ENCODE measurements at places on chromosomes 5 and 9.

- DNase-seq: no peak
Measured at GRCh38 chr5:157469073-157469472, 9.1 kb downstream of the NIPAL4 start.

GRCh38 chr5:88889189-88890069 is 6.4 kb upstream of the MEF2C start:
- peak; percentile 76 for DNase-seq

- DNase-seq: no peak
Measured at GRCh38 chr9:127543221-127543620, 68.9 kb upstream of the STXBP1 start.

- no peak for DNase-seq
Measured at GRCh38 chr9:116166713-116167112, 13.1 kb downstream of the PAPPA start.

DNA sequence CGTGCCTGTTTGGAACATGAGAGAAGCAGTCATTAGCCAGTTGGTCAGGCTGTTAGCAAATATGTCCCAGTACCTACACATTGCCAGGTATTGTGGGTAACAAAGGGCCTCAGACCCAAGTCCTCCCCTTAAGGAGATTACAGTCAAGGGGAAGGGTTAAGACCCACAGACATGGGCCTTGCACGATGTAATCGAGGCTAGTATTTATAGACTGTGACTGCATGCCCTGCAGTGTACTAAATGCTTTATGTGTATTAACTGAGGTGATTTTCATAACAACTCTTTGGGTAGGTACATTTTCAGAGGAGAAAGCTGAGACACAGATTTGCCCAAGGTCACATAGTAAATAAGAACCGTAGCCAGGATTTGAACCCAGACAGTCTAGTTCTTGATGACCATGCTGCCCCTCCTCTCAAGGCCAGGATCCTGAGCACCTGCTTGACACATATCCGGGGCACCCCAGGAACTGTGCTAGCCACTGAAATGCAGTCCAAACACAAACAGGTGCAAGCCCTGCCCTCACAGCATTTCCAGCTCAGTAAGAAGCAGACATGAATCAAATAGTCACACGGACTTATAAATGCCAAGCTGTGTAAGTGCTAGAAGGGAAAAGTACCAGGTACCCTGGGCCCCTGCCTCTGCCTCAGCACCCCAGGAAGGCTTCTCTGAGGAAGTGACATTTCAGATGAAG is 32.0 kb upstream of the GRPEL2 start:
- no peak for DNase-seq

DNA sequence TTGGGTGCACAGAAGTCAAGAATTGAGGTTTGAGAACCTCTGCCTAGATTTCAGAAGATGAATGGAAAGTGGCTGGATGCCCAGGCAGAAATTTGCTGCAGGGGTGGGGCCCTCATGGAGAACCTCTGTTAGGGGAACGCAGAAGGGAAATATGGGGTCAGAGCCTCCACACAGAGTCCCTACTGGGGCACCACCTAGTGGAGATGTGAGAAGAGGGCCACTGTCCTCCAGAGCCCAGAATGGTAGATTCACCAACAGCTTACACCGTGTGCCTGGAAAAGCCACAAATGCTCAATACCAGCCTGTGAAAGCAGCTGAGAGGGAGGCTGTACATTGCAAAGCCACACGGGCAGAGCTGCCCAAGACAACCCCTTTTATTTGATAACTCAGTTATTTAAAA is 383.5 kb downstream of the TLE4 start:
- DNase-seq: no peak

DNA sequence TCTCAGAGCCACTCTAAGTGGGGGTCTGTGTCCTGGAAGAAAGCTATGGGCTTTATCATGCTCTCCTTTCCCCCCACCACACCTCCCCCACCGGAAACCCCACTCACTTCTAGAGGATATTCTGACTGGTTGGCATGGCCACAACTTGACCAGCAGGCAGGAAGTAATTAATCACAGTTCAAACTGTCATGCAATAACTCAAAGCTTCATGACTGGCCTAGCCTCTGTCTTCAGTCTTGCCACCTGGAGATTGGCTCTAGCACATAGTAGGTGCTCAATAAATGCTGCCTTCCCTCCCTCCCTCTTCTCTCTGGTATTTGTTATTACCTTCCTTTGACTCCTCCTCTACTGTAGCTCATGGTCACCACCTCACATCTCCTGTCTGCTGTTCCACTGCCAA is 124.7 kb downstream of the GABBR2 start:
- DNase-seq: no peak

- no peak for DNase-seq
Measured at GRCh38 chr9:134770972-134771971, 109.3 kb upstream of the FCN2 start.

DNA sequence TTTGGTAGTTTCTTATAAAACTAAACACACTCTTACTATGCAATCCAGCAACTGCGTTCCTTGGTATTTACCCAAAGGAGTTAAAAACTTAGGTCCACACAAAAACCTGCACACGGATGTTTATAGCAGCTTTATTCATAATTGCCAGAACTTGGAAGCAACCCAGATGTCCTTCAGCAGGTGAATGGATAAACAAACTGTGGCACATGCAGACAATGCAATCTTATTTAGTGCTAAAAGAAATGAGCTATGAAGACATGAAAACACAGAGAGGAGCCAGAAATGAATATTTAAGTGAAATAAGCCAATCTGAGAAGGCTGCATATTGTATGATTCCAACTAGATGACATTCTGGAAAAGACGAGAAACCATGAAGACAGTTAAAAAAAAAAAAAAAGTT is 10.7 kb downstream of the WNK2 start:
- no peak for DNase-seq
